ENCODE measurements at places on chromosomes 4 and X.

DNA sequence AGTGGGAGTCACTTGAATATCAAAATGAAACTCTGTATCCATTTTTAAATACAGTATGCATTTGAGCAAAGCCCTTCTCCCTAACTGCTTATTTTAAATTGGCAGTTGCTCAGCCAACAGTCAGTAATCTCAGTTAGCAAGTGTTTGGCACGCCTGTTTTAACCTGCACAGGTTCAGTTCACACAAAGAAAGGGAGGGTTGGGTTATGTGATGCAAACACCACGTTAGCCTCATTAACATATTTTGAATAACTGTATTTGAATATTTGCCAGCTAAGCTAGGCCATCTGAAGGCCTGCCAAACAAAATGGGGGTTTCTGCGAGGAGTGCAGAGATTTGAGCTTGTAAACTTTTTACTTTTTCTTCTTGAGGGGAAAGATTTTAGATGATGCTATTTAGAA, 19.8 kb downstream of the GAB1 start:
- no peak for DNase-seq

GRCh38 chr4:105145903-105146275, 787 bp upstream of the TET2 start:
- peak; percentile 60 for DNase-seq

- DNase-seq = no peak
Observed at GRCh38 chr4:43835869-43836268, 612.7 kb downstream of the KCTD8 start.

DNA sequence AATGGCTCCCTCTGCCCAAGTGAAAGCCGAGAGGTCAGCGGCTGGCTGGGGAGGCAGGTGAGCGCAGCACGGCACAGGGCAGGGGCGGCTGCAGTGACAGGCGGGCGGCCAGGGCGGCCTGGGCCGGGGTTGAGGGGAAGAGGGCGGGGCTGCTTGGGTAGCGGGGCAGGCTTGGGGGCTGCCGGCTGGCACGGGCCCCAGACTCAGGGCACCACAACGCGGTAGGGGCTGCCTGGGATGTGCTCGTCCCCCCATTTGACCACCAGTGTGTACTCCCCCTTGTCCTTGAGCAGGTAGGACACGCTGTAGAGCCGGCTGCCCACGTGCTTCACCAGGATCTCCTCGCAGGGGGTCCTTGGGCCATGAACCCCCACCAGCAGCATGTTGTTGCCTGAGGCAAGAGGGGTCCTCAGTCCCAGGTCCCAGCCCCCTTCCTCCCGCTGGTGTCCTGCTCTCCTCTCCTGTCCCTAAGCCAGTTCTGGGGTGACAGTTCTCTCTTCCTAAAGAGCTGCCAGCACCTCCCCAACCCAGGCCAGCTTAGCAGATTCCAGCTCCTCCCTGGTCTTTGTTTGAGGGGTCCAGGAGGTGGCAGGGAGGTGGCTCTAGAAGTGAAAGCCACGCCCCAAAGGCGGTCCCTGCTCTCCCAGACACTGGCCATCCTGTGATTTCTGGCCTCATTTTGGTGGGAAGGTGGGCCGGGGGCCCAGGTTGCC, 25.6 kb downstream of the FLNA start:
- DNase-seq = no peak

All from activated T-cell treated with anti-CD3 and anti-CD28 coated beads, Interleukin-2, amount 50 U/mL, for 48 hours (primary cell).